ENCODE measurements at places on chromosomes 12 and 14.
A peak's percentile ranks its signal among the peaks of the same experiment; 100 is the strongest.

DNA sequence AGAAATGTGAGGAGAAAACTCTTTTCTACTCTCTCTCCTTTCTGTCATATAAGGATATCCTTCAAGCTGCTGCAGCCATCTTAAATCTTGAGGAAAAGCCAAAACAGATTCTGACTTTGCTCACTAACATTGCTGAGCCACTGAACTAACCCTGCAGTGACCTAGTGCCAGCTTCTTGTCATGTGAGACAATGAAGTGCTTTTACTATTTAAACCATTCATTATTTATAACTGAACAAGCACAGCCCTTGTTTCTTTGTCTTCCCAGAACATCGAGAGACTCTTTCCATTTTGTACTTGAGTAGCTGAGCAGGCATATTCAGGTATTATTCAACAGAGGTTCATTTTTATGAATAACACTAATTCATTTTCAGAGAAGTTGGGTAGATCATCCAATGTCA is 455.0 kb upstream of the TMPO start:
- DNase-seq: no peak

DNA sequence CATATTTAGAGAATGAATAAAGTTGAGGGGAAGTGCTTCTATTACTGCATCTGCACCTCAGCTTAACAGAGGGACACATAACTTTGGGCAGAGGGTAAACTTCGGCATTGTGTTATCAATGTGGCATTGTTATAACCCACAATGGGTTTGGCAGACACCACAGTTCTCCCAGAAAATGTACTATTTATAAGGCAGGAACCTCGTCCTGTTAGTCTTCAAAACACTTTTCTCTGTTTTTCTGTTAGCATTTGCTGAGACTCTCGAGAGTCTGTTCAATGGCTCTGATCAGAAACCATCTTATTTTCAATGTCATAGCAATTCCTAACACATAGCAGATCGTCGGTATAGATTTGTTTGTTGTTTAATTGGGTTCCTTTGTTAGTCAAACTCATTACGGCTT is 13.9 kb downstream of the PPP1R36 start:
- DNase-seq: no peak

GRCh38 chr12:47876440-47876960 is 28.3 kb downstream of the VDR start:
- no peak for DNase-seq

- no peak for DNase-seq
Measured at GRCh38 chr12:51217133-51217967, 512 bp downstream of the POU6F1 start.

- DNase-seq: no peak
Measured at GRCh38 chr12:108565976-108566375, 3.6 kb downstream of the ISCU start.

DNA sequence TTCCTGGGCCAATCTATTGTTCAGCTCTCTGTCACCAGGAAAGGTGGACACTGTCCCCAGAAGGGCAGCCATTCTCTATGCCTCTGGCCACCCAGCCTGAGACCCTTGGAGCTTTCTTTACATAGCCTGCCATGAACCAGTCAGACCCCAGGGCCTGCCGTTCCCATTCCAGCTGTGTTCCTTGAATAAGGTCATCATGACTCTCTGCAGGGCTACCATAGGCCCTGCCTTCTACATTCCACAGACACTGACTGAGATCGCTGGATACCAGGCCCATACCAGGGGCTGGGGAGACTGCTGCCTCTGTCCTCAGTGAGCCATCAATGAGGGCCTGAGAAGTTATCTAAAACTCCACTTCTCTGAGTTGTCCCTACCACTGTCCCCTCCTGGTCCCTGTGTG is 75.5 kb downstream of the SYNE3 start:
- DNase-seq: no peak

- peak; percentile 10 for DNase-seq
Measured at GRCh38 chr12:67681105-67681778, 32.7 kb downstream of the DYRK2 start.

DNA sequence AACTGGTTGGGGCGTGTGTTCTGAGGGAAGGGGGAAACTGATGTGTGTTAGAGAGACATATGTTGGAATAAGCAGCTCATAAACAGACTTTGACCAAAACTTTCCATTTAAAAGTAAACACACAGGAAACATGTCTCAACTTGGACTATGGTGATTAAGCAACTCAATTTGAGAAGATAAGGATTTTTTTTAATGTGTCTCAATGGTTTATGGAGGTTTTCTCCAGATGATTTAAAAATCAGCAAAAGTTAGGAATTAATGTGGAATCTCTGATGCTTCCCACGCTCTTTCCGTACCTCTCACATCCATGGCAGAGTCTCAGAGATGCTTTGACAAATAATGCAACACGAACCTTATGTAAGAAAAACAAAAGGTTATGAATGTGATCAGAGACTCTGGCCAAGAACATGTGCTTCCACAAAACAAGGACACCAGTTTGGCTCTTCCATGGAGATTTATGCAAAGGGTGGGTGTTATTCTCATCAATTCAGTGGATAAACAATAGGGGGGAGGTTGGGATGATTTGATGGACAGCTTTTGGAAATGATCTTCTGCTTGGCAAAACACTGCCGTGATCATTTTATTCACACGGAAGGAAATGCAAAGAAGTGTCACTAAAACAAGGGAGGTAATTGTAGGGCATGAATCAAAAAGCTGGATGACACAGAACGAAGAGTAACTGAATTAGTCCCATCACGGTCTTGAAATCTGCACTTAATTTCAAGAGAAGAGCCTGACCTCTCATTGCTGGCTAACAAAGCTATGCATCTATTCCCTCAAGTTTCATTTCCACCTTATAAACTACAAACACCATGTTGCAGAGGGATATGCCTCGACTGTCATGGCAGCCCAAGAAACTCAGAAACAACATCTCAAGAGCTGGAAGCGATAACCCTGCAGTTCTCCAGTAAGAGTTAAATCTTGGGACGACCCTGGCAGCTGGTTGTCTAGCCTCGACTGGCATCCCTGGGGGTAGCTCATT is 76.5 kb downstream of the FOXN3 start:
- DNase-seq: no peak

- no peak for DNase-seq
Measured at GRCh38 chr14:100654814-100655740, 67.9 kb upstream of the BEGAIN start.

GRCh38 chr12:122866379-122866778 is 29.5 kb downstream of the VPS37B start:
- no peak for DNase-seq

DNA sequence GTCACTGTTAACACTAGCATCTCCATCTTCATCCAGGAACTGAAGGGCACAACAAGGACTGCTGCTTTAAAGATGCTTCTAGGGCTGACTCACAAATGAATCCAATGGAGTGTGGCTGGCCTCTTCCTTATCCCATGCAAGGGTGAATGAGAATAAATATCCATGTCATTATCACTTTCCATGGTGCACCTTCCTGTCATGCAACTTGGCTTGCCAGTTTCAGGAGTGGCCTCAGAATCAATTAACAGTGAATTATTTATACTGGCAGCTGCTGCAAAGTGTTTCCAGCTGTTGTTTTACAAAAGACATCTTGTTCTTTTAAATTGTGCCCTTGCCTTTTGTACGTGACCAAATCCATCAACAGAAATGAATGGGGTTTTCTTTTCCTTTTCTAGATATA is 499.3 kb upstream of the TMEM132C start:
- DNase-seq: no peak

- no peak for DNase-seq
Measured at GRCh38 chr14:46717211-46717610, 65.6 kb upstream of the RPL10L start.

DNA sequence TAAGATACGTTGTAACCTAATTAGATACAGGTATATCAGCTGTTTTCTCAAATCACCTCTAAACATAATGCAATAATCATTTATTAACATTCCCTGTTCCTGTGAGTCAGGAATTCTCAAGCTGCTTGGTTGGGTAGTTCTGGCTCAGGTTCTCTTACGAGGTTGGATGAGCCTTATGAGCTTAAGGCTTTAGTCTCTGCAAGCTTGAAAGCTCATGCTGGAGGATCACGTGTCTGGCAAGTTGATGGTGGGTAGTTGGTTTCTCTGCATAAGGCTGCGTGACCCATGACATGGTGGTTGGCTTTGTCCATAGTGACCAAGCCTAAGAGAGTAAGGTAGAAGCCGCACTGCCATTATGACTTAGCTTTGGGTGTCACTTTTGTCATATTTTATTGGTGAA is 62.0 kb downstream of the PLEKHA5 start:
- DNase-seq: no peak

- DNase-seq: no peak
Measured at GRCh38 chr14:101926085-101926484, 38.3 kb upstream of the DYNC1H1 start.

GRCh38 chr14:79043194-79043889 is 873.2 kb downstream of the NRXN3 start:
- no peak for DNase-seq

- DNase-seq: no peak
Measured at GRCh38 chr14:92484132-92484823, 29.3 kb upstream of the RIN3 start.

DNA sequence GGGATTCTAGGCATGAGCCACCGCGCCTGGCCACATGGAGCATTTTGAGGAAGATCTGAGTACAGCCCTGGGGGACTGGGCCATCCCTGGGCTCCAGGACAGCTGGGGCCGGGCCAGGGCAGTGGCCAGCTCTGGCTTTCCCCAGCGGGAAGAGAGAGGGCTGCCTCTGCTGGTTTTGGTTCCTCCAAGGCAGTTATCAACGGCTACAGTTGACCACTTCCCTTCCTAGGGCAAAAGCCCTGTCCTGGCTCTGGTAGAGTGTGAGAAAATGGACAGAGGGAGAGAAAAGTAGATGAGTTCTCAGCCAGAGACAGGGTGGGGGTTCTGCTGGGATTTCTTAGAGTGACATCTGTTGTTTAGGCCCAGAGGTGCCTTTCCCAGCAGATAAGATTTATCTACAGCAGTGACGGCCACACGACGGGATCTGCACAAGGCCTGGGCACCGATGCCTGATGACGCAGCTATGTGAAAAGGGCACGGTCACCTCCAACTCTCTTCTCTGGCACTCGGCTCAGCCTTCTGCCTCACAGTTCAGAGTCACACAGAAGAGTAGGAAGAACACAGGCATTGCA is 5.5 kb upstream of the HVCN1 start:
- no peak for DNase-seq

GRCh38 chr12:104279164-104279563 is 24.4 kb upstream of the EID3 start:
- no peak for DNase-seq

Data from thoracic aorta (tissue), 2 donors.